ENCODE measurements at places on chromosomes 1 and 21.

- DNase-seq, result no peak
Observed at GRCh38 chr1:28447679-28448078, 58.2 kb upstream of the RCC1 start.

DNA sequence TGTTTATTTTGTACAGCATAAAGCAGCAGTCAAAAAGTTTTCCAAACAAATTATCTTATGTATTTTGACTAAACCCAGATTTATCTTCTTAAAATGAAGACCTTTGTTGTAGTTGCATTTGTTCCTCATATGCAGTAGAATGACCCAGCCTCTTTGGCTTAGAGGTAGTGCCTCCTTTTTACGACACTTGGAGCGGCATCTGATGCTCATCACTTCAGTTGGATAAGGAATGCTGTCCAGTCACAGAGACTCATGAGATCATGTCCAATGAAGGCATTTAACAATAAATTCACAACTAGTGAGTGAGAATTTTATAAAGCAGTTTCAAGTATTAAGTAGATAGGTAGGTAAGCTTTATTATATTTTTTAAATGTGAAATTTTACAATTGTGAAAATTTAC, 35.2 kb downstream of the PTPRC start:
- no peak for DNase-seq

DNA sequence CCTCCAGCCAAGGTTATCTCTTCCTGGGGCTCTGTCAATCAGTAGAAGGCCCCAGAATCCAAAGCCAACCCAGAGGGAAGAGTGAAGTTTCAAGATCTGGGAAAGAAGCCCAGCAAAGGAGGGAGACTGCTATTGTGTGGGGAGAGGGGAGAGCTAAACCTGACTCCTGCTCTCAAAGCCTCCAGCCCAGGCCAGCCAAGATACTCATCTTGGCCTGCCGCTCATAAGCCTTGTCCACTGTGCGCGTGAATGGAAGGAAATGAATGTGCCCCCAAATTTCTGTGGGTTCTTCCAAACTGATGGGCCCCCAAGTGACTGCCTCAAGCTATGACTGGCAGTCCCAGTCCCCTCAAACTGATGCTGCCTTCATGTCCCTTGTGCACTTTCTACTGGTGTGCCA, 2.0 kb downstream of the PLXNA2 start:
- no peak for DNase-seq

DNA sequence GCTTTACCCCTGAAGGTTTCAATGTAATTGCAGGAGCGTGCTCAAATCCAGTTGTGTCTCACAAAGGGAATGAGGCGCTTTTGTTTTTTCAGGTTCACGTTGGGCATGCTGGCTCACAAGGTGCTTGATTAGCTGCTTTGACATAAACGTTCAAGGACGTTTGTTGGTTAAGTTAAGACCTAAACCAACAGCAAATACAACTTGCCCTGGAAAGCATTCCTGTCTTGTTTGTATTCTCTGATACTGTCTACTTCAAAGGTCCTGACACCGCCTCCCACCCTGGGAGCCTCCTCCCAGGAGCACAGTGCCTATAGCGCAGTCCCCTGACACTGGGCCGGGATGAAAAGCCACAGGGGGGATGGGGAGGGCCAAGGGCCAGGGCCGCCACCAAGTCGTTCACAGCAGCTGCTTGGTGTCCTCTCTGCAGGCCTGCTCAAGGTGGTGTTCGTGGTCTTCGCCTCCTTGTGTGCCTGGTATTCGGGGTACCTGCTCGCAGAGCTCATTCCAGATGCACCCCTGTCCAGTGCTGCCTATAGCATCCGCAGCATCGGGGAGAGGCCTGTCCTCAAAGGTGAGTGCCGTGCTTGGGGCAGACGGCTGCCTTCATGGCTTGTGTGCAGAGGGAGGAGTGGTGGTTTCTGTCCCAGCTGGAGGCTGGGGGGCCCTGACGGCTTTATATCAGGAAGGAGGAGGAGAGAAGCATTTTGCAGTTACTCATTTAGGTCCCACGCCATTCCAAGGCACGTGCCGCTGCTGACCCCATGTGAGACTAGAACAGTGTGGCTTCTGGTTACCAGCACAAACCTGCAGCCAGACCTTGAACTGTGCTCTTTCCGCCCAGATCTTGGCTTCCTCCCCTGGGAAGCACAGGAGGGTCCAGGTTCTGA, 6.1 kb downstream of the FAM3B start:
- no peak for DNase-seq

DNA sequence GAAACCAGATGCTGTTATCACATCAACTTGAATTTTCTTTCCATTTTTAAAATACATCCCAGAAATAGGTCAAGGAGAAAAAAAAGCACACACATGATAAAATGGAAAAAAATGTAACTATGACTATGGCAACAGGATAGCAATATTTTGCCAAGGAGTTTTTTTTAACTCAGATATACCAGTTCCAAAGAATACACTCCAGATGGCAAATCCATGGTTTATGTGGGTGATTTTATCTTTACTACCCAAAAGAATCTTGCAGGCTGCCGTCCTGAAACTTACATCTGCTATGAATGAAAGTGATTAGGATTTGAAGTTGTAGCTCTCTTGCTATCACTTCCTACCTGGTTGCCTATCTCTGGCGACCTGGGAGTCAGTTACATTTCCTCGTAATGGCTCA, 91.0 kb upstream of the PLPPR4 start:
- DNase-seq, result no peak

GRCh38 chr1:151846686-151847237, 6.8 kb downstream of the THEM5 start:
- DNase-seq, result no peak
